ENCODE measurements at places on chromosomes 7 and 10.

DNA sequence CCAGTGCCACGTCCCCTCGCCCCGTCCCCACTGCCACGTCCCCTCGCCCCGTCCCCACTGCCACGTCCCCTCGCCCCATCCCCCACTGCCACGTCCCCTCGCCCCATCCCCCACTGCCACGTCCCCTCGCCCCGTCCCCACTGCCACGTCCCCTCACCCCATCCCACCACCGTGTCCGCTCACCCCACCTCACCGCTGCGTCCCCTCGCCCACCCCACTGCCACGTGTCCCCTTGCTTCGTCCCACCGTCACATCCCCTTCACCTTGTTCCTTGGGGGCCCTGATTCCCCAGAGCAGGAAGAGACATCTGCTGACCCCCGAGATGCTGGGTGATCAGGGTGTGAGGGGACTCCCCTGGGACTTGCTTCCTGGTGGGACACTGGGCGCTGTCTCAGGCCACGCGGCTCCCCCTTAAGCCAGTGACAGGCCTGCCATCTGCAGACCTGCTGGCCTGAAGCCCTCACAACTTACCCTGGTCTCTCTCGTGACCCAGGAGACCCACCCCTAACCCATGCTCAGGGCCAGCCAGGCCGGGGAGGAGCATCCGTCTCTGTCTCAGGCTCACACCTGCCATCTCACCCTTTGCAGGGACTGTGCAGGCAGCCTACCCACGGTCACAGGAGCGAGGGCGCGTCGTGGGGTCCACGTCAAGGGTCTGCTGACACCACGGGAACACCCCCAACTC, 260.4 kb downstream of the ELFN1 start:
- H3K4me1 ChIP-seq = no peaks in the 10 kb centered on the region
- H3K4me3 ChIP-seq = no peak overlapping the region
- no peak for ATAC-seq
- no peaks in the 10 kb centered on the region for H3K27me3 ChIP-seq
- H3K36me3 ChIP-seq = peaks cover 11% of the 10 kb centered on the region

- no peak overlapping the region for H3K27ac ChIP-seq
- ATAC-seq = no peak
- H3K4me3 ChIP-seq = no peak overlapping the region
These were observed 64.0 kb downstream of the PDZD8 start for GRCh38 chr10:117311261-117311660.

GRCh38 chr10:124497196-124497881, 35.7 kb downstream of the LHPP start:
- H3K4me3 ChIP-seq = no peak overlapping the region
- ATAC-seq = no peak
- H3K36me3 ChIP-seq = no peaks in the 10 kb centered on the region
- no peaks in the 10 kb centered on the region for H3K27me3 ChIP-seq
- H3K4me1 ChIP-seq = no peaks in the 10 kb centered on the region

DNA sequence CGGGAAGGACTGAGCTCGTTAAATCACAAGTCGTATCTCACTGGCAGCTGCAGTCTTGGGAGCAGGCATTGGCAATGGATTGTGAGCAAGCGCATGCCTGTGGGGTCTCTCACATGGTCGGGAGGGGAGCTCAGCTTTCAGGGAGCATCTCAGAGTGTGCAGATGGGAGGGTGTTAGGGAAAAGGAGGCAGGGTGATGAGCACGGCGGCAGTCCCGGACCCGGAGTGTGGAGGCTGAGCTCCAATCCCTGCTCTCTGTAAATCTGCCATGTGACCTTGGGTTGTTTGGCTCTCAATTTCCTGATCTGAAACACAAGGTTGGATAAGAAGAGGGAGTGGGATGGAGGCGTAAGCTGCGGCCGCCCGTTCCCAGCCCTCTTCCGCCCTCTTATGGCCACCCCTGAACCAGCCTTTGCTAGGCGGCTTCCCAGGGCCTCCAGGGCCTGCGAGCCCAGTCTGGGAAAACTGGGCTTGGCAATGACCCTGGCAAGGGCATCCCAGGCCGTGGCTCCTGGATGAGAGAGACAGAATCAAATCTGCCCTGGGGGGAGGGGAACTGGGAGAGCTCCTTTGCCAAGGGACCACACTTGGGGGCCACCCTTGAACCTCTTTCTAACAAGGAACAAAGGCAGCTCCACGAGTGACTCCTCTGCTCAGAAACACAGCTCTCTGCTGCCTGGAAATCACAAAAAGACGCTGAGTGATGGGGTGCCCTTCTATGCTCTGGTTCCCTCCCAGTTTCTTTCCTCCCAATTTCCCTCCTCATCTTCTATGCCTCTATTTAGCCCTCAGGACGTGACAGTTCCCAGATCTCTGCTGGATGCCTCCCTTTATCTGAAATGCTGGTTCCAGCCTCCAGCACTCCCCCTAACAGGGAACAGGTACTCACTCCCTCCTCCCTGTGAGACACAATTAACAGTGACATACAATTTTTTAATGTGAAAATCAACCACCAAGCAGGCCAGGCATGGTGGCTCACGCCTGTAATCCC, 41.7 kb upstream of the LOXL4 start:
- no peak overlapping the region for H3K4me3 ChIP-seq
- peak; percentile 92 for ATAC-seq
- H3K27ac ChIP-seq = no peak overlapping the region
- no peaks in the 10 kb centered on the region for H3K36me3 ChIP-seq

- H3K4me3 ChIP-seq = no peak overlapping the region
- no peaks in the 10 kb centered on the region for H3K36me3 ChIP-seq
- ATAC-seq = no peak
- H3K27ac ChIP-seq = no peak overlapping the region
These were observed 28.0 kb downstream of the HERC4 start for GRCh38 chr10:68047122-68047521.
